ENCODE measurements at places on chromosomes 16 and 17.

GRCh38 chr16:73010150-73010676 is 37.7 kb downstream of the ZFHX3 start:
- no peaks in the 10 kb centered on the region for H3K27me3 ChIP-seq
- H3K27ac ChIP-seq = no peak overlapping the region
- no peaks in the 10 kb centered on the region for H3K36me3 ChIP-seq

DNA sequence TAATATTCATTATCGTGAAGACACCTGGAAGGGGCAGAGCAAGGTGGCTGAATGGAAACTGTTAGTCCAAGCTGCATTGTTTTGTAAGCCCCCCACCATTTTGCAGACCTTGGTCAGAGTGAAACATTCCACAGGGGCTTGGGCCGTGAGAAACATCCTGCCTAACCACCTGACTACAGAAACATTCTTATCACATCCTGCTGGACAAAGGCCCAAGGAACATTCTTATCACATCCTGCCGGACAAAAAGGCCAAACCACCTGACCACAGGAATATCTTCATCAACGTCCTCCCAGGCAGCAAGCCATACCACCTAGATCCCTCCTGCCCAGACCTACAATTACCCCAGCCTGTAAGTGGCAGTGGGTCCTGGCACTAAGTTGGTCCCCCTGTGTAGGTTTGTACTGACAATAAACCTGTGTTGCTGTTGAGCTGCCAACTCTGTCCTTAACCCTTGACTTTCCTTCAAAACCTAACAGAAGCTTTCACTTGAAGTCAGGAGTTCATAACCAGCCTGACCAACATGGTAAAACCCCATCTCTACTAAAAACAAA is 19.6 kb downstream of the ATF7IP2 start:
- H3K27ac ChIP-seq = no peak overlapping the region
- no peaks in the 10 kb centered on the region for H3K36me3 ChIP-seq
- no peak for DNase-seq

DNA sequence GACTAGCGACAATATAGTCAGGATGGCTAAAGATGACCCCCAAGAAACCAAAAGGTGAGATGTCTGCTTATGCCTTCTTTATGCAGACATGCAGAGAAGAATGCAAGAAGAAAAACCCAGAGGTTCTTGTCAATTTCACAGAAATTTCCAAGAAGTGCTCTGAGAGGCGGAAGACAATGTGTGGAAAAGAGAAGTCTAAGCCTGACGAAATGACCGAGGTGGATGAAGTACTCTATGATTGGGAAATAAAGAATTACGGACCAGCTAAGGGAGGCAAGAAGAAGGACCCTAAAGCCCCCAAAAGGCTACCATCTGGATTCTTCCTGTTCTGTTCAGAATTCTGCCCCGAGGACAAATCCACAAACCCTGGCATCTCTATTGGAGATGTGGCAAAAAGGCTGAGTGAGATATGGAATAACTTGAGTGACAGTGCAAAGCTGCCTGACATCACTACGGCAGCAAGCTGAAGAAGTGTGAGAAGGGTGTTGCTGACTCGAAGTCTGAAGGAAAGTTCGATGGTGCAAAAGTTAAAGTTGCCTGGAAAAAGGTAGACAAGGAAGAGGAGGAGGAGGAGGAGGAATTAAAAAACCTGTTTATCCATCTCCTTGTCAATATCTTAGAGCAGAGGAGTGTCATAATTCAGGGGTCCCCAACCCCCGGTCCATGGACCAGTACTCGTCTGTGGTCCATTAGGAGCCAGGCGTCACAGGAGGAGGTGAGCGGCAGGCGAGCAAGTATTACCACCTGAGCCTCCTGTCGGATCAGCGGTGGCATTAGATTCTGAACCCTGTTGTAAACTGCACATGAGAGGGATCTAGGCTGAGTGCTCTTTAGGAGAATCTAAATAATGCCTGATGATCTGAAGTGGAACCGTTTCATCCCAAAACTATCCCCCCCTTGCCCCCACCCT is 25.1 kb upstream of the ADGRG1 start:
- no peak overlapping the region for H3K27ac ChIP-seq
- H3K27me3 ChIP-seq = no peaks in the 10 kb centered on the region
- no peaks in the 10 kb centered on the region for H3K36me3 ChIP-seq
- no peak overlapping the region for H3K4me3 ChIP-seq

DNA sequence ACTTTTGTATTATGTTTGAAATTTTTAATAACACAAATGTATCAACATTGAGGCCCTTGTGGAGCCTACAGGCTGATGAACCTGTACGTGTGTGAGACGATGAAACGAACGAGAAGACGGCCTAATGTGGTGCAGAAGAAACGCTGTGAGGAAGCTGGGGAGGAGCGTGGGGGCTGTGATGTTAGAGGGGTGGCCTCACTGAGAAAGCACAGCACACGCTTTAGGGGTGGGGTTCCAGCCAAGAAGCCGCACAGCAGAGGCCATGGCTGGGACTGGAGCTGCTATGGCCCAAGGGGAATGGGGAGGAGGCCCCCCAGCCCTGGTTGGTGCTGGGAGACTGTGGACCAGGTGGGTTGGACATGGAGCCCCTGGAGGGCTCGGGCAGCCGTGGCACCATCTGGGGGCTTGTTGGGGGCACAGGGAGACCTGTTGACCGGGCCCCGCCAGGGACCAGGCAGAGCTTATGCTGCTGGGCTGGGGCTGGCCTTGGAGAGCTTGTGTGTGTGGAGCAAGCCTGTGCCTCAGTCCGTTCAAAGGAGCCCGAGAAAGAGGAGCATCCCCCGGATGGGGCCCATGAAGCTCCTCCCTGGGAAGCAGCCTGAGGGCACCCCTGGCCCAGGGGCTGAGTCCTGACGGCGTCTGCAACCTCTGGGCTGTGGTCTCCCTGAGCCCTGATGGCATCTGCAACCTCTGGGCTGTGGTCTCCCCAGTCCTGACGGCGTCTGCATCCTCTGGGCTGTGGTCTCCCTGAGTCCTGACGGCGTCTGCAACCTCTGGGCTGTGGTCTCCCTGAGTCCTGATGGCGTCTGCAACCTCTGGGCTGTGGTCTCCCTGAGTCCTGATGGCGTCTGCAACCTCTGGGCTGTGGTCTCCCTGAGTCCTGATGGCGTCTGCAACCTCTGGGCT is 44.7 kb downstream of the METRNL start:
- no peak overlapping the region for H3K4me3 ChIP-seq
- H3K27ac ChIP-seq = no peak overlapping the region
- H3K4me1 ChIP-seq = no peaks in the 10 kb centered on the region
- H3K27me3 ChIP-seq = no peaks in the 10 kb centered on the region
- H3K36me3 ChIP-seq = no peaks in the 10 kb centered on the region

DNA sequence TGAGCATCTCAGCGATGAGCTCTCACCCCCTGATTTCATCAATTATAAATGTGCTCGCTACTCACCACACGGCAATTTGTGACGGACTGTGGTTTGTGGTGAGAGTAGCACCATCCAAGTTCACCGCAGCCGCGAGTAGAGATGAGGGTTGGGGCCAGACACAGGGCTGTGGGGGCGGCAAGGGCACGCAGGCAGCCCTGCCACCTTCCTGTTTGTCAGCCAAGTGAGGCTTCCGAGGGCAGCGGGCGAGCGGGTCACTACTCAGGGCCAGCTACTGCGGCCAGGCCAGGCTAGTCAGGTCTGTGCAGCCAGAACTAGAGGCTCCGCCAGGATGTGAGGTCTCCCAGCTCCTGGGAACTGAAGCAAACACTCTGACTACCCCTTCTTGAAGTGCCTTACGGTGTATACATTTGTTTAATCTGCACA is 39.6 kb upstream of the MEOX1 start:
- no peaks in the 10 kb centered on the region for H3K27me3 ChIP-seq
- H3K27ac ChIP-seq = no peak overlapping the region
- no peak for DNase-seq
- no peak overlapping the region for H3K4me3 ChIP-seq
- H3K36me3 ChIP-seq = no peaks in the 10 kb centered on the region

- H3K27me3 ChIP-seq = no peaks in the 10 kb centered on the region
- no peak for DNase-seq
- no peaks in the 10 kb centered on the region for H3K36me3 ChIP-seq
- no peaks in the 10 kb centered on the region for H3K4me1 ChIP-seq
- no peak overlapping the region for H3K27ac ChIP-seq
Measured at GRCh38 chr17:17028059-17028877, 14.0 kb upstream of the MPRIP start.

- H3K36me3 ChIP-seq = no peaks in the 10 kb centered on the region
- no peak overlapping the region for H3K4me3 ChIP-seq
- DNase-seq = peak; percentile 64
- no peak overlapping the region for H3K27ac ChIP-seq
Measured at GRCh38 chr17:80968602-80969029, 23.0 kb upstream of the CHMP6 start.

- H3K4me1 ChIP-seq = peaks cover 14% of the 10 kb centered on the region
- H3K36me3 ChIP-seq = no peaks in the 10 kb centered on the region
- H3K27me3 ChIP-seq = no peaks in the 10 kb centered on the region
- DNase-seq = peak; percentile 44
- H3K4me3 ChIP-seq = peak overlapping the region; percentile 42
Measured at GRCh38 chr17:81481073-81481799, 31.4 kb downstream of the ACTG1 start.

- no peaks in the 10 kb centered on the region for H3K27me3 ChIP-seq
- no peaks in the 10 kb centered on the region for H3K36me3 ChIP-seq
- H3K4me3 ChIP-seq = peak overlapping the region; percentile 36
- no peak for DNase-seq
Measured at GRCh38 chr17:38419508-38419981, 8.7 kb upstream of the ARHGAP23 start.

- no peaks in the 10 kb centered on the region for H3K27me3 ChIP-seq
- peak overlapping the region; percentile 98 for H3K27ac ChIP-seq
Measured at GRCh38 chr17:40067710-40068109, 4.9 kb downstream of the THRA start.

GRCh38 chr16:55056585-55057401 is 126.1 kb downstream of the IRX5 start:
- no peaks in the 10 kb centered on the region for H3K27me3 ChIP-seq
- no peaks in the 10 kb centered on the region for H3K4me1 ChIP-seq
- no peak overlapping the region for H3K27ac ChIP-seq
- DNase-seq = no peak
- no peaks in the 10 kb centered on the region for H3K36me3 ChIP-seq
- H3K4me3 ChIP-seq = no peak overlapping the region

- no peaks in the 10 kb centered on the region for H3K27me3 ChIP-seq
- H3K4me1 ChIP-seq = no peaks in the 10 kb centered on the region
- H3K4me3 ChIP-seq = no peak overlapping the region
Measured at GRCh38 chr16:29139261-29139802, 154.5 kb downstream of the LAT start.

DNA sequence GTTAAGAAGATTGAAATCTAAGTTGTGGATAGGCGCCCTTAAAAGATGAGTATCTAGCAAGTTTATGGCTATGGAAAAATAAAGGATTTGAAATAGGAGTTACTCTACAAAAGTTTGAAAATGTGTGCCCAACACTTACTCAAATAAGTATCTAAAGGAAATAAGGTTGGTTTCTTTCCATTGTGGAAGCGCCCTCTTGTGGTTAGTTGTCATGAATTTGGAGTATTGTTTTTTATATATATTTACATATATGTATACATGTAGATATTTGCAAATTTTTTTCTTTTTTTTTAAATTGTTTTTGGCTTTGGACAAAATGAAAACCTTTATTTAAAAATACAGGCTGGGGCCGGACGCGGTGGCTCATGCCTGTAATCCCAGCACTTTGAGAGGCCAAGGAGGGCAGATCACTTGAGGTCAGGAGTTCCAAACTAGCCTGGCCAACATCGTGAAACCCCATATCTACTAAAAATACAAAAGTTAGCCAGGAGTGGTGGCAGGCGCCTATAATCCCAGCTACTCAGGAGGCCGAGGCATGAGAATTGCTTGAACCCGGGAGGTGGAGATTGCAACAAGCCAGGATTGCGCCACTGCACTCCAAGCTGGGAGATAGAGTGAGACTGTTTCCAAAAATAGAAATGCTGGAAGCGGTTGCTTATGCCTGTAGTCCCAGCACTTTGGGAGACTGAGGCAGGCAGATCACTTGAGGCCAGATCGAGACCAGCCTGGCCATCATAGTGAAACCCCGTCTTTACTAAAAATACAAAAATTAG is 24.0 kb upstream of the VPS4A start:
- peak overlapping the region; percentile 30 for H3K27ac ChIP-seq
- H3K4me3 ChIP-seq = no peak overlapping the region
- no peaks in the 10 kb centered on the region for H3K4me1 ChIP-seq
- no peaks in the 10 kb centered on the region for H3K36me3 ChIP-seq

DNA sequence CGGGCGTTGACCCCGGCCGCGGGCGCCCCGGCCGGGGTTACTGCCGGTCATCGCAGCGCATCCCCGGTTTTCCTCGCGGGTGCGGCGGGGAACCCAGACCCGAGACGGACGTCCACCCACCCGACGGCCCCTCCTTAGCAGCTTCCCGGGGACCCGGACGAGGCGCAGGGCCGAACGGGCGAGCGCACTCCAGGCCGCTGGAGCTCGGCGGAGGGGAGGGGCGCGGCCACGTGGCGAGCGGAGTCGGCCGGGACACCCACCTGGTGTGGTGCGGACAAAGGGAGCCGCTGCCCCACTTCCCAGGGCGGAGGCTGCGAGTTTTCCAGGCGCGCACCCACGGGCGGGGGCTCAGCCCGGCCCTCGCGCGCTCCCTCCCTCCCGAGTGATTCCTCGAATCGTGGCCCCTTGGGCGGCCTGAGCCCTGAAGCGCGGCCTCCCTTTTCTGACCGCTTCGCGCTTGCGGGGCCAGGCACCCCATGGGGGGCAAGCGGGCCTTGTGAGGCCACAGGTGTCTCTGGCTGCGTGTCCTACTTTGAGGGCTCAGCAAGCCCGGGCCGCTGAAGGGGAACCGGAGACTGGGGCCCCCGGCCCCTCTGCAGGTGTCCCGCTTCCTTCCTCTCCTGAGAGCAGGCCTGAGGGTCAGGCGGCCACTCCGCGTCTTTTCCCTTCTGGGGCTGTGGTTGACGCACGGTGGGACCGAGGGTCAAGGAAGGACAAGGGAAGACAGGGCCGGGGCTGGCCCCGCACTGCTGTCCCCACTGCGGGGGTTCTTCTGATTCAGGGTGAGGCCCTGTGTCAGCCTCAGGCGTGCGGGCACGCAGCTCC is 1.1 kb upstream of the FASN start:
- no peaks in the 10 kb centered on the region for H3K27me3 ChIP-seq
- no peaks in the 10 kb centered on the region for H3K36me3 ChIP-seq
- no peaks in the 10 kb centered on the region for H3K4me1 ChIP-seq
- peak overlapping the region; percentile 80 for H3K4me3 ChIP-seq
- H3K27ac ChIP-seq = peak overlapping the region; percentile 95
- DNase-seq = peak; percentile 33

- no peaks in the 10 kb centered on the region for H3K27me3 ChIP-seq
- no peak for DNase-seq
- H3K36me3 ChIP-seq = no peaks in the 10 kb centered on the region
- H3K4me3 ChIP-seq = no peak overlapping the region
- H3K27ac ChIP-seq = no peak overlapping the region
- no peaks in the 10 kb centered on the region for H3K4me1 ChIP-seq
Measured at GRCh38 chr17:73197161-73197560, 4.3 kb downstream of the COG1 start.

GRCh38 chr16:69610356-69610755 is 44.6 kb downstream of the NFAT5 start:
- H3K27me3 ChIP-seq = no peaks in the 10 kb centered on the region
- H3K27ac ChIP-seq = no peak overlapping the region
- no peak for DNase-seq

- no peaks in the 10 kb centered on the region for H3K4me1 ChIP-seq
- no peak for DNase-seq
- H3K36me3 ChIP-seq = no peaks in the 10 kb centered on the region
- H3K4me3 ChIP-seq = no peak overlapping the region
Measured at GRCh38 chr17:28518132-28518531, 12.0 kb downstream of the FOXN1 start.

- H3K27me3 ChIP-seq = no peaks in the 10 kb centered on the region
- no peak overlapping the region for H3K4me3 ChIP-seq
- no peak for DNase-seq
- H3K4me1 ChIP-seq = peaks cover under 1% of the 10 kb centered on the region
- H3K27ac ChIP-seq = no peak overlapping the region
- no peaks in the 10 kb centered on the region for H3K36me3 ChIP-seq
Measured at GRCh38 chr16:405548-406506, 4.1 kb downstream of the DECR2 start.
